GM23248 (cell line): ENCODE measurements at places on chromosomes 6 and 20. TPM values are rescaled to one million over a fixed set of nuclear protein-coding genes. Genes with fewer than 3 reads are reported as not detected.
A peak's percentile ranks its signal among the peaks of the same experiment; 100 is the strongest.

ADAM33 gene
- total RNA-seq: 53.1 and 57.9 TPM in 2 replicates

TTK gene
- 12.0 and 16.7 TPM in 2 replicates for total RNA-seq

SPEF1 gene
- total RNA-seq: not detected in 2 replicates

ADGRG6 gene
- total RNA-seq: 1.5 and 1.6 TPM in 2 replicates

NRM gene
- 5.8 and 6.2 TPM in 2 replicates for total RNA-seq

SDC4 gene
- total RNA-seq: 368 and 410 TPM in 2 replicates

CD93 gene
- total RNA-seq: not detected in 2 replicates

GPR6 gene
- total RNA-seq: not detected in 2 replicates

CLIC5 gene
- total RNA-seq: not detected in 2 replicates

GRCh38 chr20:41230136-41230535 lies 87.4 kb downstream of the ZHX3 start:
- peaks cover 43% of the 10 kb centered on the region for H3K4me1 ChIP-seq
- DNase-seq: no peak
- no peak overlapping the region for H3K4me3 ChIP-seq
- H3K27me3 ChIP-seq: no peaks in the 10 kb centered on the region
- H3K36me3 ChIP-seq: no peaks in the 10 kb centered on the region

DNA sequence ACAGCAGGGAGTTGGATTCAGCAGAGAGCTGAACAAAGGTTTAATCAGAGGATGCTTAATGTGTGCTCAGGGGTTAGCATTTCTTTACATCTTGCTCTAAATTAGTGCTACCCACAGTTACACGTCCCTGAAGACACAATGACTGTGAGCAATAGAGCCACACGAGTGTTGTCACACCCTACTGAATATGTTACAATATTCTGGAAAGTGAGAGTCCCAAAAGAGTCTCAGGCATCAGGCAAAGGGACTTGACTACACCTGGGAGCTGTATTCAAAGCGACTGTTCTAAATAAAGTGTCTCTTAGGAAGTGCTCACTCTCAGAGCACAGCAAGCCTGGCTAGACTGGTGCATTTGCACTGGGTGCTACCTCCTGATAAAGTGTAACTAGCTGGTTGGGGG lies 108.7 kb downstream of the GRM4 start:
- no peaks in the 10 kb centered on the region for H3K36me3 ChIP-seq
- no peaks in the 10 kb centered on the region for H3K4me1 ChIP-seq
- H3K27ac ChIP-seq: no peak overlapping the region
- peaks cover 3% of the 10 kb centered on the region; the same call in 1 of the 2 replicates for H3K27me3 ChIP-seq
- no peak overlapping the region for H3K4me3 ChIP-seq

DNA sequence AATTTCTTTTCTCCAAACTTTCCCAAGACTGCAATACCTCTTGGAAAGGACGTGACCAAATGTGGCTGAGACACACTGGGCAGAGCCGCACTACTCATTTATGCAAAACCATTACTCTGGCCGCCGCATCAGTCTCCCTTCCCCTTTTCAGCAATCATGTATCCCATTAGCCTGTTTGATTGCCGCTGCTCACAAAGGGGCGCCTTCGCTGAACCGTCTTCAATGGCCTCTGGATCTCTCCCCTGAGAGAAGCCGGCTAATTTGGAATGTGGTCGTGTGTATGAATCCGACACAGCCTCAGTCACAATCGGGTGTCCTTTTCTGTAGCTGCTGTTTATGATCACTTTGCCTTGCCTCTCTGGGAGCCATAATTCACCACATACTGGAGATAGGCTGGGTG lies 361.1 kb downstream of the ZFAND3 start:
- no peaks in the 10 kb centered on the region for H3K4me1 ChIP-seq
- no peaks in the 10 kb centered on the region for H3K36me3 ChIP-seq
- H3K27me3 ChIP-seq: no peaks in the 10 kb centered on the region
- no peak overlapping the region for H3K4me3 ChIP-seq
- DNase-seq: no peak
- H3K27ac ChIP-seq: no peak overlapping the region

- no peaks in the 10 kb centered on the region for H3K36me3 ChIP-seq
- no peaks in the 10 kb centered on the region for H3K27me3 ChIP-seq
- DNase-seq: peak; percentile 27
- 0 out of 2 replicates have a peak overlapping the region, but pooled peaks have one; percentile 33 for H3K4me3 ChIP-seq
- H3K27ac ChIP-seq: no peak overlapping the region
Measured at GRCh38 chr6:142819603-142820337, 125.2 kb downstream of the HIVEP2 start.

- no peaks in the 10 kb centered on the region for H3K36me3 ChIP-seq
- H3K27me3 ChIP-seq: no peaks in the 10 kb centered on the region
- DNase-seq: peak; percentile 41
- H3K4me3 ChIP-seq: peak overlapping the region; percentile 3; the same call in 1 of the 2 replicates
Measured at GRCh38 chr6:75436869-75437268, 56.7 kb downstream of the FILIP1 start.

- no peaks in the 10 kb centered on the region for H3K4me1 ChIP-seq
- H3K36me3 ChIP-seq: peaks cover 27% of the 10 kb centered on the region
- H3K27ac ChIP-seq: no peak overlapping the region
Measured at GRCh38 chr20:35004749-35005462, 49.2 kb downstream of the MYH7B start.

GRCh38 chr6:164379795-164380194 lies 929.6 kb downstream of the C6orf118 start:
- H3K36me3 ChIP-seq: no peaks in the 10 kb centered on the region
- no peak overlapping the region for H3K27ac ChIP-seq
- peak; percentile 4 for DNase-seq
- H3K4me3 ChIP-seq: no peak overlapping the region
- no peaks in the 10 kb centered on the region for H3K27me3 ChIP-seq
- H3K4me1 ChIP-seq: no peaks in the 10 kb centered on the region

- H3K27ac ChIP-seq: peak overlapping the region; percentile 68
- peak overlapping the region; percentile 73 for H3K4me3 ChIP-seq
- no peaks in the 10 kb centered on the region for H3K4me1 ChIP-seq
- no peaks in the 10 kb centered on the region for H3K36me3 ChIP-seq
Measured at GRCh38 chr6:31270788-31271640, 878 bp downstream of the HLA-C start.

DNA sequence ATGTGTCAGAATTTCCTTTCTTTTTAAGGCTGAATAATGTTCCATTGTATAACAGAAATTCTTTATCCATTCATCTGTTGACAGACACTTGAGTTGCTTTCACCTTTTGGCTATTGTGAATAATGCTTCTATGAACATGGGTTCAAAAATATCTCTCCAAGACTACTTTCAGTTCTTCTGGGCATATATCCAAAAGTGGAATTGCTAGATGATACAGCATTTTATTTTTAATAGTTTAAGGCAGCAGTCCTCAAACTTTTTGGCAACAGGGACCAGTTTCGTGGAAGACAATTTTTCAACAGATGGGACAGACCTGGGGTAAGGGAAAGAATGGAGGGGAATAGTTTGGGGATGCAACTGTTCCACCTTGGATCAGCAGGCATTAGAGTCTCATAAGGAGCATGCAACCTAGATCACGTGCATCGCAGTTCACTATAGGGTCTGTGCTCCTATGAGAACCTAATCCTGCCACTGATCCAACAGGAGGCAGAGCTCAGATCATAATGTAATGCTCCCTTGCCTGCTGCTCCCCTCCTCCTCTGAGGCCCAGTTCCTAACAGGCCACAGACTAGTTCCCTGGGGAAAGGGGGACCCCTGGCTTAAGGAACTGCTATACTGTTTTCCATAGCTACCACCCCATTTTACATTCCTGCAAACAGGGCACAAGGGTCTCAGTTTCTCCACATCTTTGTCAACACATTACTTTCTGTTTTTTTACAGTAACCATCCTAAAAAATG lies 239.9 kb upstream of the RNF217 start:
- no peak overlapping the region for H3K27ac ChIP-seq
- H3K4me1 ChIP-seq: no peaks in the 10 kb centered on the region
- no peak overlapping the region for H3K4me3 ChIP-seq

GRCh38 chr6:169155481-169155880 lies 98.2 kb downstream of the THBS2 start:
- no peak overlapping the region for H3K4me3 ChIP-seq
- H3K27ac ChIP-seq: no peak overlapping the region
- H3K4me1 ChIP-seq: peaks cover 9% of the 10 kb centered on the region; the same call in 1 of the 2 replicates
- no peaks in the 10 kb centered on the region for H3K27me3 ChIP-seq

DNA sequence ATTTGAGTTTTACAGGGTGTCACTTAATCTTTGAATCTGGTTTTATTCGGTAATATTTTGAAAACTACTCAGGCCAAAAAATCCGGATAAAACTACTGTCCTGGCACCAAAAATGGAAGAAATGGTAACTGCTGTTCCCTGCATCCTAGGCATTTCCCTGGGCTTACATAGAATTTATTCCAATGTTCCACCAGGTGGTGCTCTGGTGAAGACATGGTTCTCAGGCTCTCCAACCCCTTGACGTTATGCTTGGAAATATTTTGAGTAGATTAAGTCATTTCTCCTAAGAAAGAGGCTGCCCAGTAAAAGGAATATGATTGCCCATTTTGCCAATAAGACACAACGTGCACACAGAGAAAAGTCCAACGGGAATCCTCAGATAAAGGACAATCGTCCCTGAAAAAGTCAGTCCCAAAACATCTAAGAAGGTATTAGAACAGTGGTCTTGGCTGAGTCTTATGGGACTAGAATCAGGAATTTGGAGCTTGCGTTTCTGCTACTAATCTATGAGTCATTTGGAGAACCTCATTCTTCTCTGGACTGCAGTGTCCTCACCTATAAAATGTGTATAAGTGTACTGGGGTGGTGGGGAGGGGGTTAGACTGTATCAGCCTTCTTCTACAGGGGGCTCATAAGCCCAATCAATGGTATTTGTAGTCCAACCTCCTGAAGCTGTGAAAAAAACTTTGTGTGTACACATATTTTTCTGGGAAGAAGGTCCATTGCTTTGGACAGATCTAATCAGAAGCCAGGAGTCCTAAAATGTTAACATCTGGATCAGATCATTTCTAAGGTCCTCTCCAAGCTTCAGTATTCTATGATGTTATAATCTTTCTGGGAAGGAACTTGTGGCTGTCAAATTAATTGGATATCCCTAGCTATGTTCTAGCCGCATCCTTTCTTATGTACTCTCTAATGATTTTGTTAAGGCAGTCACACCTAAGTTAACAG lies 131.0 kb upstream of the BMP2 start:
- H3K4me3 ChIP-seq: no peak overlapping the region
- peaks cover 28% of the 10 kb centered on the region for H3K27me3 ChIP-seq
- H3K36me3 ChIP-seq: no peaks in the 10 kb centered on the region
- H3K4me1 ChIP-seq: peaks cover 5% of the 10 kb centered on the region; the same call in 1 of the 2 replicates
- peak; percentile 80 for DNase-seq

DNA sequence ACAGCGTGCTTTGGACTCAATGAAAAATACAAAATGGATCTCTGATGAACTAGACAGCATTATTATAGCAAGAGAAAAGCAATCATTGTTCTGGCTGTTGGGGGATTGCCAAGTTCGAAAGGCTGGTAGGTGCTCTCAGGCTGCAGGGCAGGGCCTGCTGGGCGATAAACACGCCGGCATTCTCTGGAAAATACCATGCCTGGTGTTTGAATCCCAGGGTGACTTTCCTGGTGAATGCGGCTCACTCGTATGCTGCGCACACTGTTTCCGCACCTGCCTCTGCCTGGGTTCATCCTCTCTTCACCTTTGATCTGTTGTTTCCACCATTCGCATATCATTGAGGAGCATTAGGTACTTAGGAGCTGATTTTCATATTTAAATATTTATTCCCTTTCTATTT lies 37.4 kb downstream of the GCNT2 start:
- no peak overlapping the region for H3K4me3 ChIP-seq
- no peaks in the 10 kb centered on the region for H3K36me3 ChIP-seq
- H3K4me1 ChIP-seq: no peaks in the 10 kb centered on the region; the same call in 1 of the 2 replicates
- DNase-seq: no peak
- no peak overlapping the region for H3K27ac ChIP-seq
- peaks cover 17% of the 10 kb centered on the region for H3K27me3 ChIP-seq

DNA sequence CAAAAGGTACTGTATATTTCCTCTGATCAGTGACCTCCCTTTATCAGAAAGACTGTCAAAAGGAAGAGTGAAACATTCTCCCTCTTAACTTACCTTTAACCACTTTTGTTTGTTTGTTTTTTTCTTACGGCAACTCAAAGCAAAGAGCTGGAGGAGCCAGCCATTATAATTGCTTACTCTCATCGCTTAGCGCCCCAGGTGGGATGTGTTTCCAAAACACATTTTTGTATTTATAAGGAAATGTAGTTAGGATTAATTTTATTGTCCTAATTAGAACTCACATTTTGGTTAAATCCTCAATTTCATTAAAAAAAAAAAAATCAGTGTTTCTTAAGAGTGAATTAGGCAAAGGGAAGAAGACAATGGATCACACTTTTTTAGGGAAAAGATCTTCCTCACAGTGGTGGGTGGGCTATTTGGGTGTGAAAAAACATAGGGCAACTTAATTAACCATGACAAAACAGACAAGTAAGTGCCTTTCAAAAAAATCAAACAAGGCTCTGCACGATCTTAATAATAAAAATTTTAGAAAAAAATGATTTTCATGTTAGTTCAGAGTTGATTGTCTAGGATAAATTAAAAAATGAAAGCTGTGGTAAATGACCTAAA lies 1.2 kb upstream of the PHACTR2 start:
- no peaks in the 10 kb centered on the region for H3K27me3 ChIP-seq
- peak; percentile 2 for DNase-seq

DNA sequence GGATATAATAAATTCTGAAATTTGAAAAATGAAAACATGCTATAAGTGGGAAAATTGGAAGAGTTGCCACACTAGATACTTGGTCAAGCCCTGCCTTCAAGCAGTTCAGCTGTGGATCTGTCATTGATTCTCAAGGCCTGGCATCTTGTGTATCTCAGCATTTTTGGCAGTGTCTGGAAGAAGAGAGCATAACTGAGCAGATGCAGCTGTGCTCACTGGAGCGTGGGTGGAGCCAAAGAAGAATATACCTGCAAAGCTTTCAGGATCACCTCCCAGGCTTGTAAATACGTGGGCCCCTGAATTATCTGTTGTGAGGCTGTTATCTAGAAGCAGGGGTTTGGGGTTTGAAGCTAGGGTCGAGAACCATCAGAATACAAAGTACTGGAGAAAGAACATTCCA lies 31.3 kb upstream of the CHD6 start:
- H3K4me3 ChIP-seq: no peak overlapping the region
- no peak overlapping the region for H3K27ac ChIP-seq
- no peaks in the 10 kb centered on the region for H3K4me1 ChIP-seq

DNA sequence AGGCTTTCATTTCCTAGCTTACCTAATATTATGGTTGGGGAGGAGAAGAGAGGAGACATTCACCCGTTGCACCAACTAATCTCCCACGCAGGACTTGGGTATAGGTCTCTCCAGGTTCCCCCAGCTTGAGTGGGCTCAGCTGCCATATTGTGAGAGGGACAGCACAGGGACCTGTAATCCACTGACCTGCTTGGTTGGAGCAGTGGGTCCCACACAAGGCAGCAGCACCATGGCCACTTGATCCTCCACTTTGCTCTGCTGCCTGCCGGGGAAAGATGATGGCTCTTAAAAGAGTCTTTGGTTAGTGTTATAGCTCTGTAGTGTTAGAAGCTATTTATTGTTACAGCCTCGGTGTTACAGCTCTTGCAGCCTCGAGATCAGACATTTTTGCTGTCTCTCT lies 22.5 kb upstream of the ECHDC1 start:
- H3K36me3 ChIP-seq: no peaks in the 10 kb centered on the region
- no peaks in the 10 kb centered on the region for H3K27me3 ChIP-seq
- no peak for DNase-seq
- peak overlapping the region; percentile 74 for H3K27ac ChIP-seq
- H3K4me3 ChIP-seq: 0 out of 2 replicates have a peak overlapping the region, but pooled peaks have one; percentile 11
